ENCODE measurements at places on chromosomes 3 and 15.
A peak's percentile ranks its signal among the peaks of the same experiment; 100 is the strongest.

DNA sequence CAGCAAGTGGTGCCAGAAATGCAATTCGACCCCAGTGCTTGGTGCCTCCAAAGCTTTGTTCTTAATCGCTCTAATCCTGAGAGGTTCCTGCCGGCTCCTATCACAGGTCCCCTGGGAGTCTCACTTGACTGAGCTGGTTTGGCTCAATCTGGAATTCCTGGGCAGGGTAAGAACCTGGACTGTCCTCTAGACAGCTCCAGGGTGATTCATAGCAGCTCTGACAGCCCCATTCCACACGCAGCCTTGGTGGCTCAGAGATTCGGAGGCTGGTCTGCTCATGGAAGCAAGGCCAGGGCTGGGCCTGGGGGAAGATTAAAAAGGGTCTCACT is 37.9 kb downstream of the MYO5C start:
- no peak for DNase-seq

GRCh38 chr3:48503401-48504050 is 448 bp downstream of the SHISA5 start:
- no peak for DNase-seq

DNA sequence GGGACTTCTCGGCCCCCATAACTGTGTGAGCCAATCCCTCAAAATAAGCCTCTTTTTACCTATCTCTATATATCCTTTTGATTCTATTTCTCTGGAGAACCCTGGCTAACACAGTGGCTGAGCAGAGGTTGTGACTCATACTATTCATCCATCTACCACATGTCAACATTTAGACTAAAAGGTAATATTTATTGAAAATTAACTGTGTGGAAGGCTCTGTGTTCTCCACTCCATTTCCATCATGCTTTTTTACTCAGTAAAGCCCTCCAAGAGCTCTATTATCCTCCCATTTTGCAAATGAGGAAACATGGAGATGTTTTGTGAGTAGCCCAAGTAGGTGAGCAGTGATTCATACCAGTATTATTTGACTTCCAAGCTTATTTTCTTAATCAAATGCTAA is 217.9 kb upstream of the DCBLD2 start:
- DNase-seq: no peak

GRCh38 chr3:149003653-149004305 is 12.4 kb downstream of the GYG1 start:
- no peak for DNase-seq

GRCh38 chr3:158737976-158738615 is 5.8 kb upstream of the RARRES1 start:
- no peak for DNase-seq

DNA sequence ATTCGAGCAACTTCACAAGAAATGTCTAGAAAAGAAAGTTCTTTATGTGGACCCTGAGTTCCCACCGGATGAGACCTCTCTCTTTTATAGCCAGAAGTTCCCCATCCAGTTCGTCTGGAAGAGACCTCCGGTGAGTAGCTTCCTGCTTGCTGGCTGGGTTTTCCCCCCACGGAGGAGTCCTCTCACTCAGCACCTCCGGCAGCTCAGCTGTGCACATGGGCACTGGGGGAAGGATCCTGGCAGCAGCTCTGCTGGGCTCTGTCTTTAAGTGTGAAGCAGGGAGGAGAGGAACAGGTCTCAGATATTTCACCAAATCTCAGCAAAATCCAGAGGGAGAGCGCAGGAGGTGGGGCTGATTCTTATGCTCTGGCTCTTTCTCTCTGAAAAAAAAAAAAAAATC is 684 bp downstream of the CAPN3 start:
- DNase-seq: no peak

GRCh38 chr15:71189718-71190117 is 74.4 kb downstream of the THSD4 start:
- no peak for DNase-seq

DNA sequence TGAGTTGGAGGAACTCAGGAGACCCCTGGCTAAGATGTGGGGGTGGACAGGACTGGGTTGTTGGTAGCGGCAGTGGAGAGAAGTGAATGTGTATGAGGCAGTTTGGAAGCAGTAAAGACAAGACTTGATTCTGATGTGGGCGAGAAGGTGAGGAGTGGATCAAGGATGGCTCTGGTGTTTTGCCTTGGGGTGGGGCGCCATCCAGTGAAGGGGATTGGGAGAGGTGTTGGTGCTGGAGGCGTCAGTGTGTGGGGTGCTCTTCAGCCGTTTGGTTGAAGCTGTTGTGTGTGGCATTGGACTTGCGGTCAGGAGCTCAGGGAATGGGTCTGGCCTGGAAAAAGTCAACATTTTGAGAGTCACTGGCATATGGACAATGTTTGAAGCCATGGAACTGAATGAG is 13.3 kb downstream of the FAN1 start:
- DNase-seq: no peak

GRCh38 chr3:168968609-168969008 is 694.9 kb downstream of the MECOM start:
- DNase-seq: no peak

- DNase-seq: no peak
These were observed 44.3 kb upstream of the PYGO1 start for GRCh38 chr15:55632434-55632833.

GRCh38 chr3:182309120-182309519 is 484.2 kb upstream of the ATP11B start:
- DNase-seq: no peak

DNA sequence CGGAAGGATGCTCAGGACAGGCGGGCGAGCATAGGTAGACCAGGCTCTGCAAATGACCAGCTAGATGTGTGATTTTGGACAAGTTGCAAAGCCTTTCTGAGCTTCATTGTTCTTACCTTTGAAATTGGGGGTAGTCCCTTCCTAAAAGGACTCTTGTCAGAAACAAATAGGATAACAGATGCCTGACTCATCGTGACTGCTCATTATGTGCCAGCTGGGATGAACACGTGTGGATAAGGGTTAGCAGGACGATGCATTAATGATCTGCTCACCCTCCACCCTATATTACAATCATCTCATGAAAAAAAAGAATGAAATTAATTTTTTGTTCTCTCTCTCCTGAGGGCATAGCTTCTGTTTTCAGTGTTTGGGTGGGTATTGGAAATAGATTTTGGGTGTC is 223.4 kb downstream of the NR2F2 start:
- DNase-seq: no peak

GRCh38 chr3:11522953-11523571 is 120.7 kb downstream of the VGLL4 start:
- no peak for DNase-seq

- no peak for DNase-seq
These were observed 10.0 kb downstream of the ARMC8 start for GRCh38 chr3:138197058-138197457.

- DNase-seq: no peak
These were observed 4.6 kb upstream of the CCK start for GRCh38 chr3:42270561-42270960.

- DNase-seq: no peak
These were observed 130.9 kb upstream of the ABI3BP start for GRCh38 chr3:101124125-101124524.

GRCh38 chr3:3853544-3853943 is 54.3 kb downstream of the LRRN1 start:
- DNase-seq: no peak

GRCh38 chr15:90901175-90902039 is 1.7 kb upstream of the MAN2A2 start:
- no peak for DNase-seq

DNA sequence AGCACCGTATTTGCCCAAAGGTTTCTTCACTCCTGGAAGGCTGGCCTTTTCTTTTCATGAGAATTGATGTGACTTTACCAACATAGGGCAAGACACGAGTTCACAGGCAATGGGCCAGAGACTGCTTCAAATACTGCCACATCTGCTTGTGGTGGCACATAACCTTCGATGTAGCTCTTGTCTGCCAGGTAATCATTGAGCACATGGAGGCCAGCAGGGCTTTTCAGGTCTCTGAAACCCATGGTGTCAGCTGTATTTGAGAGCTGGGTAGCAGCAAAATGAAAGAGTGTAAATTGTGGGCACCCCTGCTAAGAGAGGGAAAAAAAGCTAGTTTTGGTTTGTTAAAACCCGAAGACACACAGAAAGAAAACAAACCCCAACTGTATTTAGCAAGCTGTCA is 200.7 kb downstream of the NAALADL2 start:
- no peak for DNase-seq

DNA sequence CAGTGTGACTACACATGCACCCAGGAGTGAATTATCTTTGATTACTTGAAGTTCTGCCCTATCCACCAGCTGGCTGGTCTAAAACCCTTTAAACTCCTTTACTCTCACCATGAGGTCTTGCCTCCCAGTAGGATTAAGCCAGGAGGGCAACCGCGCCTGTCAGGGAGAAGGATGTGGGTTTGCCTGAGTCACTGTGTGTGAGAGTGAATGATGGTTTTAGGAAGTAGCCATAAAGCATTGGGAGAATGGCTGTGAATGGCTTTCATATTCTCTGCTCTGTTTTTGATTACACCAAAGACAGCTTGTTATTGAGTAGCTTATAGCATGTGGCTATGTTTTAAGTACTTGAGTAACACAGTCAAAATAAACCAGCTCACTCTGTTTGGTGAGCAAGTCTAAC is 637.7 kb upstream of the TBL1XR1 start:
- no peak for DNase-seq

GRCh38 chr3:151625586-151625985 is 108.1 kb upstream of the AADACL2 start:
- DNase-seq: no peak

DNA sequence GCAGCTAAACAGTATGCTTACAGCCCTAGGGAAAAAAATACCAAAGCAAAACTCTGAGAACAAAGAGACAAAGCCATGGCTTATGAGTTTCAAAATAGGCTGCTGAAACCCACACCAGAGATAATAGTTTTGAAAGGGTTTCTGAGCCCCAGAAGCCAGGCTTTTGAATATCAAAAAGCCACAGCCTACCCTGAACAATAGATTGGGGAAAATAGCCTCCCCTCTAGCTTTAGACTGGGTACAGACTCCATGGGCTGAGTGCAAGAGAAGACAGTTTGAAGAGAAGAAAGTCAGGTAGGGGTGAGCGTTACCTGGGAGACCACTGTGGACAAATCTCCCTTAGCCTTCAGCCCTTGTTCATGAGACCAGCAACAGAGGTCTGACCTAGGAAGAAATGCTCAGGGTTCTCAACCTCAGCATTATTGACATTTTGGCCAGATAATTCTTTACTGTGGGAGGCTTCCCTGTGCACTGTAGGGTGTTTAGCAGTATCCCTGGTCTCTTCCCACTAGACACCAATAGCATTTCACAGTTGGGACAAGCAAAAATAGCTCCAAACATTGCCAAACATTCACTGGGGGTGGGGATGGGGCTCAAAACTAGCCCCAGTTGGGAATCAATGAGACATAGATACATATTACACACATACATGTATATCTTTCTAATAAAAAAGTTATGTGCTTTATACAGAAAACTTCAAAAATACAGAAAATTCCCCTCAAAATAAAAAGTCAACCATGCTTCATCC is 11.6 kb upstream of the TAFA4 start:
- DNase-seq: no peak

DNA sequence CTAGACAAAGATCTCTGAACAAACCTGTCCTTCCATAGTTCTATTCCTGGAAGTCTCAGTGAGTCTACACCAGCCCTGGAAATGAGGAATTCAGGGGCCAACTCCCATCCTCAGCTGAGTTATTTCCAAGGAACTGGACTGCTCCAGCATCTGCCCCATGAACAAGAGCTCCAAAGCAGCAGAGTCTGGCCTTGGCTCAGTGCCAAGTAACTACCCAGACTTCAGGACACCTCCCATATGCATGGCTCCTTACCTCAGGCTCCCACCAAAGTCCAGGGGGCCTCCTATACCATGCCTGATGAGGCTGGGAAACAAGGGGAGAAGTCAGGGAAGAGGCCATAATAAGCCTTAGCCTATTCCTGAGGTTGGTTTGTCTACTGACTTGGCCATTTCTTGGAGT is 45.0 kb downstream of the FAIM start:
- DNase-seq: no peak

- DNase-seq: no peak
These were observed 4.8 kb downstream of the UBE2E1 start for GRCh38 chr3:23810343-23811184.

- no peak for DNase-seq
These were observed 124.4 kb downstream of the PTPRG start for GRCh38 chr3:61685755-61686154.

DNA sequence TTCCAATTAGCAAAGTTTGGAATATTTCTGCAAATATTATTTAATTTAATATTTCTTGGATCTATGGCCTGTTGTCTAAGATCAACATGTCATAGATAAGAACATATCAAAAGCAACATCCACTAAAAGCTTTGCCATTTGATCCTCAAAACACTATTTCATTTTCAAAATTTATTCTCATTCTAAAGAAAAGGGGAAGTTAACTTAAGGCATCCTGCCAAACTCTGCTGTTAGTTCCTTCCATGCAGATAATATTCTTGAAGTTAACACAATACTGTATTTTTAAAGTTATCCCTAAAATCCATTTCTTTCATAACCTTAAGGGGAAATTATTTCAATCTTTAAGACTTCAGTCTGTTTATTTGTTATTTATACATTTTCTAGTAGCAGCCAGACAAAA is 28.2 kb upstream of the GBE1 start:
- DNase-seq: no peak

DNA sequence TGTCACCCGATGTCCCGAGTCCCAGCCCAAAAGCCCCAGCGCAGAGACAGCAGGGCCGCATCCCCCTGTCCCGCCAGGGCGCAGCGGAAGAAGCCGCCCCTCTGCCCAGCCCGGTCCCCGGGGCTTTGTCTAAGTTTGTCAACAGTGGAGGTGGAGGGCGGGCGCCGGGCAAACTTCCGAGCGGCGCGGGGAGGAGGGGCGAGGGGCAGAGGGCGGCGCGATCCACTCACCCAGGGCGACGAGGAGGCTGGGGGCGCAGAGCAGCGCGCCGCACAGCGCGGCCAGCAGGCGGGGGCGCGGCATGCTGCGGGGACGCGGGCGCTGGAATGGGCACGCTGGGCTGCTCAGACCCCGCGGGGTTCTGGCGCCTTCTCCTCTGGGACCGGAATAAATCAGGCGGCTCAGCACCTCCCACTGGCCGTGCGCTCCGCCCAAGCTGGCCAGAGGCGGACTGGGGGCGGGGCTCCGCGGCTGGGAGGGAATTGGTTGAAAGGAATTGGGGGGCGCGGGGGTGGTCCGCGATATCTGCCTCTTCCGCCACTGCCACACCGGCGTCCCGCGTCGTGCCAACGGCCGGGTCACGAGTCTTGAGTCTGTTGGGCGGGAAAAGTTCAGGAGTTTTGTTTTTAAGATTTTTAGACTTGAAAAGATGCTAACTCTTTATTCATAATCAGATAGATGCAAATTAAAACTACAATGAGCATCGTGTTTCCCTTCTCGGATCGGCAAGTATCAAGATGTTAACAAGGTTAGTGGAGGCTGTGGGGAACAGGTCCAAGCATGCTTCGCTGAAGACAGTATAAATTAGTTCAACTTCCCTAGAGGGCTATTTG is at the start of gene MFGE8:
Gene MFGE8, minus strand, starts transcription at position 363 of the 833 bp plus-strand sequence. Its CDS starts 60 bp downstream, at position 303.
- DNase-seq: peak; percentile 41

GRCh38 chr3:116341899-116342298 is 103.4 kb downstream of the LSAMP start:
- DNase-seq: no peak

DNA sequence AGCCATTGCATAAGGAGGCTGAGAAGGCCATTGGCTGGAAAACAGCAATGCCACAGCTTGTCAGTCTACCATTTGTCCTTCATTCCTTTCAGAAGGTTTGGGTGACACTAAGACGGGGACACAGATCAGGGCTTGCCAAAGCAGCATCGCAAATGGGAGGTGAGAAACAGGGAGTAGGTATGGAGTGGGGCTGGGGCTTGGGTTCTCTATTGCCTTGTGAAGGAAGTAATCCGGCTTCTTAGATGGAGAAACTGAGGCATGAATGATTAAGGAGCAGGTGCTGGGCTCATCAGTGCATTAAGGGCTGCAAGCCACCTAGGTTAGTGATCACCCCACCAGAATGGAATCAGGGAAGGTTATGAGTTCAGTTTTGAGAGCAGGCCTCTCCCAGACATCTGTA is 115.6 kb upstream of the NMNAT3 start:
- DNase-seq: no peak

Measured in stimulated activated CD8-positive, alpha-beta memory T cell treated with anti-CD3 and anti-CD28 coated beads, Interleukin-7, amount 100 ng/mL, for 1 hour (primary cell).